ENCODE measurements at places on chromosomes 16 and 17.

GRCh38 chr16:50259334-50260205, 6.8 kb upstream of the ADCY7 start:
- no peak for DNase-seq

DNA sequence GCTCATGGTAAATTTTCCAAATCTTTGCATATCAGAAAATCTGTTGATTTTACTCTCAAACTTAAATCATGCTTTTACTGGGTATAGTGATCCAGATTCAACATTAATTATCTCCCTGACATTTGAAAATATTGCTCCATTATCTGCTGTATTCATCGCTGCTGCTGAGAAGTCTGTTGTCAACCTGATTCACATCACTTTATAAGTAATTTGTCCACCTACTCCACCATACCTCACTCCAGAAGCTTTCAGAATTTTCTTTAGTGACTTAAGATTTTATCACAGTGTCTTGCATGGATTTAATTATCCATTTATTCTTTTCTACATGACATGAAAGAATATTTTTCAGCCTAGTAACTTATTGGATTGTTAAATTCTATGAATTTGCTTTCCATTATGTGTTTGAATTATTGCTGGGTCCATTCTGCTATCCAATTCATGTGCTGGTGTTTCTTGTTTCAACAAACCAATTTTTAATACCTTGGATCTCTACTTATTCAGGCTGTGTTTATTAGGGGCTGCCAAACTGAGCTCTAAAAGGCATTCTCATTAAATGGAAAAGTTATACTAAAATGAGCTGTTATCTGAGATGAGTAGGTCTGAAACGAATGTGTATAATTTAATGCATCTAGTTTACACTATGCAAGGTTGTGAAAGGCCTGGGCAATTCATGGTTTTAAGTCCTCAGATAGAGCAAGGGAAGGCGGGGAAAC, 519.3 kb upstream of the CDH11 start:
- no peak for DNase-seq

GRCh38 chr16:24667244-24667764, 62.1 kb upstream of the TNRC6A start:
- no peak for DNase-seq

GRCh38 chr16:72214821-72215220, 42.9 kb upstream of the PMFBP1 start:
- no peak for DNase-seq

- no peak for DNase-seq
Observed at GRCh38 chr16:89621698-89622409, 8.4 kb downstream of the DPEP1 start.

GRCh38 chr17:82016875-82017459, 5.7 kb downstream of the CENPX start:
- DNase-seq: no peak

GRCh38 chr16:4945560-4946502, 8.9 kb upstream of the PPL start:
- no peak for DNase-seq

DNA sequence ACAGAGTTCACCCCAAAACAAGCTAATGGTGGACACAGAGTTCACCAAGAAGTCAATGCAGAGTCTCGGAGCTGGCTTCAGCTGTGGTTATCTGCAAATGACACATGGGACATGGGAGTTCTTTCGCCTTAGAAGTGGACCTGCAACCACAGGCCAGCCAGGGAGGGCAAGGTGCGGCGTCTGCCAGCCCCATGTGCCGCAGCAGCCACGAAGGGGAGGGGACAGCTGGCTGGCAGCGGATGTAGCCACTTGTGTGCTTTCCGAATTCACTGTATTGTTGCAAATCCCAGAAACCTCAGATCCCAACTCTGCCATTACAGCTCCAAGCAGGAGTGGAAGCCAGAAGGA, 24.8 kb downstream of the LMF1 start:
- DNase-seq: no peak

DNA sequence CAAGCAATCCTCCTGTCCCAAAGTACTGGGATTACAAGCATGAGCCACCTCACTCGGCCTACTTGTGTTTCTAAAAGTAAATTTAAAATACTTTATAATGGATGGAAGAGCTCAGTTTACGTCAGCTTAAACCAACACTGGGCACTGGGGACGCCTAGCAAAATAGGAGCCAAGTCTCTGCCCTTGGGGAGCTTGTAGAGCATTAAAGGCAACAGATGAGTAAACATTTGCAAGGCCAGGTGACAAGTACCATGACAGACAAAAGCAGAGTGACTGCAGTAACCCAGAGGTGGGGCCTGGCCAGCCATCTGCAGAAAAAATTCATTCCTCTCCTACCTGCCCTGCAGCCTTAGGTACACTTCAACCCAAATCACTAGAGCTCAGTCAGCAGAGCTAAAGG, 12.1 kb upstream of the NLK start:
- DNase-seq: no peak

GRCh38 chr16:62954144-62955032, 918.1 kb upstream of the CDH8 start:
- DNase-seq: no peak

DNA sequence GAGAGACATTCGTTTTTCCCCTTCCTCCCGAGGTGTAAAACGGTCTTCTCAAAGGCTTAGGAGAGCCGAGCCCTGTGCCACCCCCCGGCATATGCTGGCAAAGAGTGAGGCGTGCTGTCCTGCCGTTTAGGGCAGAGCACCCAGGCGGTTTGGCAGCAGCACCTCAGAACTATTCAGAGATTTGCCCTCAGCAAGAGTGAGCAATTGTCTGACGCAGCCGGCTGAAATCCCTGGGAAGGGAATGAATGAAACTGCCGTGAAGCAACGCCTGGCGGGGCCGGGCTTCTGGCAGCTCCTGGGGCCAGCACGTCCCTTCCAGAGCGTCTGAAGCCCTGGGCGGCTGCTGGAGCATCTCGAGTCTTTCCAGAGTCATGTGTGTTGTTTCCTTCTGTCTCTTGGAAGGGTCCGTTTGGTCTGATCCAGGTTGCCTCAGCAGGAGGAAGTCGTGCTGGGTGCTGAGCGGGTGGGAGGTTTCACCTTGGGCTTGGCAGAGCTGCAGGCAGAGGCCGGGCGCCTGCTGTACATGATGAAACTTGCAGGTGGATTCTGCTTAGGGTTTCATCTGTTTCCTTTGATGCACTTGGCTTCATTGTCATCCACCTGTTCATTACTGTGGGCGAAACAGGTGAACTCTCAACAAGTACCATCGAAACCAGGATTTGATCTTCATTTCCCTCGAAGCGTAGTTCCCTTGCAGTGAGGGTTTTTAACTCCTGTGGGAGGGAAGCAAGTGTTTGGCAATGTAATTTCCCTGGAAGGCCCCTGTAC, 35.4 kb downstream of the TBCD start:
- DNase-seq: no peak

DNA sequence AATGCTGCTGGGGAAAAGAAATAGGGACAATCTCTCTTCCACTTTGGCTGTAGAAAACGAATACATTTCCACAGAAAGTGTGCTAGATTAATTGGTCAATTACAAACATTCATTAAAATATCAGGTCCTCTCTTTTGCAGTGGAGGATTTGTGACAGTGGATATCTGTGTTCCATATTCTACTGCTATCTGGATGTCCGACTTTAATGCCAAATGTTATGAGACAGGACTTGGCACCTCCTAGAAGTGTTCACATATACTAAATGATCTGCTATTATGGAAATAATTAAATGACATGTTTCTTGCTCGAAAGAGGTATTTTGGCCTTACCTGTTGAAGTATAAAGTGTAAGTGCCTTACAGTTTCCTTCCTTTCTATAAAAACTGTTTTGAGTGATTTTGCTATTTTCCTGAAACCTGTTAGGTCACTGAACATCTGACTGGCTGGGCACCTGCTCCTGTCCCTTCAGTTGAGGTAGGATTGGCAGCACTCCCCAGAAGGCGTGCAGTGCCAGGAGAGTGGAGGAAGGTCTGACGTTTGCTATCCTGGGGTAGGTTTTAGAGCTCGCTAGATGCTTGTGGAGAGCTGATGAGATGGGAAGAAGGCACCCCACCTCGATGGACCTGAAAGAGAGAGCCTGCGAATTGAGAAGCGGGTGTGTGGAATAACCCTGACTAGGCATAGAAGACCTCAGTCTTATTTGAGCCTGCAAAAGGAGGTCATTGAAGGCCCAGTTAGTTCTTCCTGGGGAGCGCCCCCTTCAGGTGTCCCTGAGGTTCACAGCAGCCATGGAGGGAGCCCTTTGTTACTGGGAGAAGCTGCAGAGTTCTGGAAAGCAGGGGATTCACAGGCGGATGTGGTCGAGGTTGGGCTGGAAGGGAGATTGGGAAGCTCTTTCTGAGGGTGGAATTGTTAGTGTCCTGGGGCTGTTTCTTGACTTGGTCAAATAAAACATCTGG, 159.4 kb upstream of the ZNF267 start:
- peak; percentile 24 for DNase-seq

DNA sequence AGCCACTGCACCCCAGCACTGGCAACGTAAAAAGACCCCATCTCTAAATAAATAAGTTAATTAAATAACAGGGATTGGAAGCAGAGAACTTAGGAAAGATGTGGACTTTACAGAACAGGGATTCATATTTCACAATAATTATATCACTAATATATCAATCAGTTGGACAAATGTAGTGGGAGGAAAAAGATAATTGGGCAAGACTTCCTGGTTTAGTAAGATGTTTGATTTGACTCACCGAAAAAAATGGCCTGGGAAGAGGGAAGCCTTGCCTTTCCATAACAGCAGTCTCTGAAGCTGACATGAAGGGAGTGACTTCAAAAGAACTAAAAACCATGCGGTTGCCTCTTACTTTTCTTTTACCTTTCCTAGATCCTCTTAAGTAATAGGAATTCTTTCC, 15.2 kb upstream of the C17orf78 start:
- DNase-seq: no peak

- DNase-seq: no peak
Observed at GRCh38 chr16:49466529-49466831, 92.9 kb downstream of the C16orf78 start.

DNA sequence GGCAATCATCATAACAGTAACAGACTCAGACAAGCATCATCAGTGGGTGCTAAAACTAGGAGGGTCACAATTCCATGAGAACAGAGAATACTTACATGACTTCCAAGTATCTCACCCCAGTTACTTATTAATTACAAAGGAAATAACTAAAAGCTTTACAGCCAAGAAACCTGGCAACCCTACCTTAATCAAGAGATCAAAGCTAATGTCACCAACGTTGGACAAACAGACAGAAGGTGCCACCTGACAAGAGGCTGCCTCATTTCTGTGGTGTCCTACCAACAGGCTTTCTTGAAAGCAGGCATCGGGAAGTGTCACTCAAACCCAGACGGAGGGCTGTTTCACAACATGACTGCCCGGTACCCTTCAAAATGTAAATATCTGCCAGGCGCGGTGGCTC, 84.6 kb downstream of the RMI2 start:
- no peak for DNase-seq

DNA sequence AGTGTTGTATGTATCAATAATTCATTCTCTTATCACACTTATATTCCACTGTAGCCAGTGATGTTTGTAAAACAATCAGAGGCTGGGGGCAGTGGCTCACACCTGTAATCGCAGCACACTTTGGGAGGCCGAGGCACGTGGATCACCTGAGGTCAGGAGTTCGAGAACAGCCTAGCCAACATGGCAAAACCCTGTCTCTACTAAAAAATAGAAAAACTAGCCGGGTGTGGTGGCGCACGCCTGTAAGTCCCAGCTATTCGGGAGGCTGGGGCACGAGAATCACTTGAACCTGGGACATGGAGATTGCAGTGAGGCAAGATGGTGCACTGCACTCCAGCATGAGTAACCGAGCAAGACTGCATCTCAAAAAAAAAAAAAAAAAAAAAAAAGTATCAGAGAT, 217.0 kb downstream of the CPPED1 start:
- DNase-seq: no peak

- DNase-seq: no peak
Observed at GRCh38 chr17:78979780-78980623, at the start of gene LGALS3BP. TSS of gene LGALS3BP (minus strand) at chr17:78979923. CDS start at chr17:78977191, 2,732 bp downstream.

GRCh38 chr16:25013751-25014499, 1.2 kb downstream of the ARHGAP17 start:
- DNase-seq: peak; percentile 24

- no peak for DNase-seq
Observed at GRCh38 chr16:89472711-89473075, 17.7 kb downstream of the ANKRD11 start.

- DNase-seq: peak; percentile 66
Observed at GRCh38 chr16:14302031-14302398, 230.9 kb downstream of the MRTFB start.

- DNase-seq: peak; percentile 28
Observed at GRCh38 chr17:17971431-17972125, 622 bp downstream of the TOM1L2 start.

GRCh38 chr16:11312718-11313492, 31.8 kb upstream of the PRM1 start:
- DNase-seq: no peak

- no peak for DNase-seq
Observed at GRCh38 chr16:48013491-48013901, 142.3 kb downstream of the ABCC12 start.

- DNase-seq: peak; percentile 88
Observed at GRCh38 chr16:62225675-62226074, 189.4 kb upstream of the CDH8 start.

DNA sequence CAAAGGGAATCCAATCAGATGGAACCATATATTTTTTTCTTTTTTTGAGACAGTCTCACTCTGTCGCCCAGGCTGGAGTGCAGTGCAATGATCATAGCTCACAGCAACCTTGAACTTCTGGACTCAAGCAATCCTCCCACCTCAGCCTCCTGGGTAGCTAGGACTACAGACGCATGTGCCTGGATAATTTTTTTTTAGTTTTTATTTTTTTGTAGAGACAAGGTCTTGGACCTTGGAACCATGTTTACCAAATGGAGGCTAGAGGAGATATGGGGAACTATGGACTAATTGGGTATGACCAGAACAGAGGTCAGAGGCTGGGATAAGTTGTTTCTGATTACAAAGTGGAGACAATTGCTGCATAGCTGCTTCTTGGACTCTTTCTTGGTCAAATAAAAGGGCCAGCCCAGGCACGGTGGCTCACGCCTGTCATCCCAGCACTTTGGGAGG, 41.2 kb upstream of the ADCY9 start:
- DNase-seq: no peak

DNA sequence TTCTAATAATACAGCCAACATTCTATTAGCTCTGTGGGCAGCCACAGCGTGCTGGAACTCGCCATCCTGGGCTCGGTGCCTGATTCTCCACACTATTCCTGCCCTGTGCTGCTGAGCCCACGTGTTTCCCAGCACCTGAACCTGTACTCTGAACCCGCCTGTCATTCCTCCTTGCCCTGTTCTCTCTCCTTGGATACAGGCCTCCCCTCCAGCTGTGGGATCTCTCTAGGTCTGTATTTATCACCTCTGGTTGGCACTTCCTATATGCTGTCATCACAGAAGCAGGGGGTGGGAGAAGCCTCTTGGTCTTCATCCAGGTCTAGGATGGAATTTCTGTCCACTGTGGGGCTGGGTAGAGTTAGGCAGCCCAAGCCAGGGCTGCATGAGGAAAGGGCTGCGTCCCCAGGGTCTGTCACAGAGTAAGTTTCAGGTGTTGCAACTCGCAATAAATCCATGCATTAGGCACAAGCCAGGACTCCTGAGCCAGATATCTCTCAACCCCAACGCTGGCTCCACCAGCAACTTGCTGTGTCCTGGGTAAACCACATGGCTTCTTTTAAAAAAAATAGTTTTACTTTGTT, 56.0 kb downstream of the ABAT start:
- DNase-seq: no peak

GRCh38 chr17:45092911-45093430, 31.9 kb downstream of the NMT1 start:
- peak; percentile 91 for DNase-seq

All from RKO (cell line).